Ovary (tissue), 10 donors: ENCODE measurements at places on chromosomes 2 and 18. TPM values are rescaled to one million over a fixed set of nuclear protein-coding genes. Genes with fewer than 3 reads are reported as not detected.

Gene CNGA3
- total RNA-seq: 0.34 TPM

Gene IFIH1
- 15.5 TPM for total RNA-seq

Gene CYP27A1
- 22.0 TPM for total RNA-seq

Gene SIGLEC15
- total RNA-seq: 0.13 TPM

Gene MOGAT1
- not detected for total RNA-seq

Gene SPTBN1
- 255 TPM for total RNA-seq

Gene EDAR
- not detected for total RNA-seq

Gene TP53I3
- 28.1 TPM for total RNA-seq

Gene SCYGR4
- not detected for total RNA-seq

Gene ALK
- 1.7 TPM for total RNA-seq
